ENCODE measurements at places on chromosomes 7 and 10.

- DNase-seq, result no peak
These were observed 1.5 kb downstream of the NRG3 start for GRCh38 chr10:81876253-81877077.

DNA sequence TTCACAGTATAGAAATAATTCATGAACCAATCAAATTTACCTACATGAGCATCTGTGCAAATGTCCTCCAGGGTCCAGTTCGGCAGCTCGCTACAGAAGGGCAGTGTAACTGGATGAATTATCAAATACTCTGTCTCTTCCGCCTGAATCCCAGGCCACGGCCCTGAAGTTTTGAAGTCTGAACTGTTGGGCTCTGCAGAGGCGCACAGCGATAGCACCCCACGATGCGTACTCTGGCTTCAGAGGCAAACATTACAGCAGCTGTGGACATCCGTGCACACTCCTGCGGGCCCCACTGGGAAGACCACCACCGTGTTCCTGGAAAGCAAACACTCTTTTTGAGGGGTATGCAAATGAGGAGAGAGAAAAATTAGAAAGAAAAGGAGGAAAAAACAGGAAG lies 259.8 kb upstream of the TCERG1L start:
- no peak for DNase-seq

GRCh38 chr10:17003151-17003550 lies 126.5 kb downstream of the CUBN start:
- peak; percentile 76 for DNase-seq

- no peak for DNase-seq
These were observed 286.7 kb downstream of the DPP6 start for GRCh38 chr7:154338701-154339506.

DNA sequence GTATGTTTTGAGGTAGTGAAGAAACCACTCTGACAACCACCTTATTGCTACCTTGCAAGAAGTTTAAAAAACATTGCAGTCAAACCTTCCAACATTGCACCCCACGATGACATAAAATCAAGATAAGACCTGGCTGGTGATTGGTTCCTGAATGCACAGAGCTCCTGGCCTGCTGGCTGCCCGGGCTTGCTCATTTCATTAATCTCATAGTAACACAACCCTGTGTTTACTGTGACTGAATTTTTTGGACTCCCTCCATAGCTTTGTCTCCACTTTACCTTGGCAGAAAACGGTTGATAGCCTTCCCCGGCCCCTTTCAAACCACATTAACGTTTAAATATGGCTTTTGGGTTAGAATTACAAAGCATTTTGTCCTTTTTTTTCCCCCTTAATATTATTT lies 27.5 kb downstream of the VWA2 start:
- no peak for DNase-seq

DNA sequence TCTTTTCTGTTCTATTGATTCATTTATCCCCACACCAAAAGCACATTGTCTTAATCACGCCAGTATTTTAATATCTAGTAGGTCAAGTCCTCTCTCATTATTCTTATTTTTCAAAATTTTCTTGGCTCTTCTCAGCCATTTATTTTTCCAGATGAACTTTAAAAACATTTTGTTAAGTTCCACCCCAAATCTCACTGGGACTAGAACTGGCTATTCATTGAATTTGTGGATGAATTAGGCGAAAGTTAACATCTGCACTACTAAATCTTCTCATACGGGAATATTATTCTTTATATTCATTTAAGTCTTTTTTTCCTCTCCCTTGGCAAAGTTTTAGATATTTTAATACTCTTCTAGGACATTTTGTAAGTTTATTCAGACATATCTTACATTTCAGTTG lies 295.2 kb upstream of the MGMT start:
- no peak for DNase-seq

DNA sequence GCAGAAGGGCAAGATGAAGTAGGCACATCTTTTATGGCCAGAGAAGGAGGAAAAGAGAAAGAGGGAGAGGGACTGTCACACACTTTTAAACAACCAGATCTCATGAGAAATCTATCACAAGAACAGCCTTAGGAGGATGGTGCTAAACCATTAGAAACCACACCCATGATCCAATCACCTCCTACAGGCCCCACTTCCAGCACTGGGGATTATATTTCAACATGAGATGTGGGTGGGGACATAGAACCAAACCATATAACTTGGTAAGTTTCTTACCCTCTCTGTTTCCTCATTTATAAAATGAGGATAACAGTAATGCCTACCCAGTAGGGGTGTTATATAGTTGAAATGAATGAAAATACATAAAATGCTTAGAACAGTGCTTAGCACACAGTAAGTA lies 66.0 kb downstream of the CHCHD3 start:
- no peak for DNase-seq

- no peak for DNase-seq
These were observed 18.5 kb downstream of the CSGALNACT2 start for GRCh38 chr10:43156590-43157341.

GRCh38 chr7:98212532-98213041 lies 1.3 kb downstream of the BHLHA15 start:
- DNase-seq, result no peak

- DNase-seq, result no peak
These were observed 527 bp upstream of the SORCS3 start for GRCh38 chr10:104640339-104641186.

GRCh38 chr7:137953665-137954470 lies 48.0 kb downstream of the CREB3L2 start:
- no peak for DNase-seq

- no peak for DNase-seq
These were observed 61.4 kb upstream of the PPP1R3C start for GRCh38 chr10:91694170-91694794.

DNA sequence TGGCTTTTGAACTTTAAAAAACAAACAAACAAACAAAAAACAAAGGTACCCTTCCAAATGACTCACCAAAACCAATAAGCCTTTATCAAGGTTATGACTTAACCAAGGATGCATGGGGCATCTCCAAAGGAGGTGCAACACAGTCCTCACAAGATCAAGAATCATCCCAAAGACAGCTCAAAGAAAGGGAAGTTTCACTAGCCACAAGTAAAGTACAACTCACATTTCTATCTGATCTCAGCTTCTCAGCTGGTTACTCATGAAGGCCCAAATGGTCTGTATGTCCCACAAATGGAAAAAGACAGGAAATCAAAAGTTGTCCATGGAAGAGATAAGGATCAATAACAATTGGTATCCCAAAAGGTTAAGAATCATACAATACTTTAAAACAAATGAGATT lies 6.0 kb upstream of the MKLN1 start:
- DNase-seq, result no peak

GRCh38 chr7:42099470-42100155 lies 137.4 kb downstream of the GLI3 start:
- DNase-seq, result no peak
